ENCODE measurements at places on chromosomes 1 and 21. TPM values are rescaled to one million over a fixed set of nuclear protein-coding genes. Genes with fewer than 3 reads are reported as not detected.

- peaks cover 10% of the 10 kb centered on the region for H3K36me3 ChIP-seq
- peaks cover 4% of the 10 kb centered on the region for H3K27me3 ChIP-seq
- no peak for DNase-seq
- peaks cover 26% of the 10 kb centered on the region for H3K4me1 ChIP-seq
- peak overlapping the region; percentile 78 for H3K27ac ChIP-seq
Measured at GRCh38 chr1:38990386-38990737, 714 bp upstream of the AKIRIN1 start.

GRCh38 chr21:39855595-39855994 lies 11.6 kb upstream of the PCP4 start:
- H3K27me3 ChIP-seq: peaks cover 3% of the 10 kb centered on the region
- H3K4me1 ChIP-seq: no peaks in the 10 kb centered on the region
- no peak for DNase-seq
- no peaks in the 10 kb centered on the region for H3K36me3 ChIP-seq
- no peak overlapping the region for H3K27ac ChIP-seq

FGR gene
- 14.2 TPM for total RNA-seq

GRCh38 chr1:213138892-213139291 lies 87.9 kb downstream of the RPS6KC1 start:
- H3K27me3 ChIP-seq: no peaks in the 10 kb centered on the region
- DNase-seq: no peak
- no peak overlapping the region for H3K4me3 ChIP-seq
- H3K4me1 ChIP-seq: peaks cover 31% of the 10 kb centered on the region
- peaks cover 12% of the 10 kb centered on the region for H3K36me3 ChIP-seq

Measured in natural killer cell treated with Interleukin-12 subunit alpha and Interleukin-12 subunit beta and Interleukin-15 and Interleukin-18, amount 100 ng/mL, for 72 hours (primary cell).